ENCODE measurements at places on chromosomes 11 and 22.
A peak's percentile ranks its signal among the peaks of the same experiment; 100 is the strongest.

GRCh38 chr11:11899401-11899800 is 57.6 kb downstream of the USP47 start:
- DNase-seq = no peak

DNA sequence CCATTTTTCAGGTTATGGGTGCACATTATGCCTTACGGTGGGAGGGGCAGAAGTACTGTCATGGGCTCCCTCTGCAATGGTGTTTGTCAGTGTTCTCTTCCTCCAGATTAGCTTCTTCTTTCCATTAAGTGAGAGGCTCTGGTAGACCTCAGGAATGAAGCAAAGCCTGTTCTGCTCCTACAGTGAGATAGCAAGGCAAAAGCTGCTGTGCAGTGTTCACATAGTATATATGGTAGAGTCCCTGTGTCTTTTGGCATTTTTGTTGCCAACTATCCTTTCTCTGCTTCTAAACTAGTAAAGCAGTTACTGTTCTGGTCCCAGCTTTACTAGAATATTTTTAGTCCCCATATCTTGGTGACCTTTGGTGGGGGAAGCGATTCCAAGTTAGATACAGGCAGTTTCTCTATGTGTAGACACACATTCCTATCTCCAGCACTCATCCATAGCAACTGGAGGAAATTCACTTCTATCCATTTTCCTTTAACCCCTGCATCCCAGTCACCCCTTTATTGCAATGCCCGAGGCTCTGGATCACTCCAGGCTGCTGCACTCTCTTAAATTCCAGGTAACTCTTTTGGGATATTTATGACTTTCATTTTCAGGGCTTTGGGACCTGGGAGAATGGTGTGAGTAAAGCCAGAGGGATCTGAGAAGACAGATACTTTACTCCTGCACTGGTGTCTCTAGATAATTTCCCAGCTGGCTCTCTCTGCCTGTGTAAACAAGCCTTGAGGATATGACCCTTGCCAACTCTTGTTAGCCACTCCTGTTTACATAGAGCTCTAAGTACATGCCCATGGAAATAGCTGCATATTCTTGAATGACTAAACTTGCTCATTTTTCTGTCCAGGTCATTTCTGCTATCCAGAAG is 3.9 kb upstream of the TRIM34 start:
- DNase-seq = no peak

GRCh38 chr11:123407130-123407995 is 22.7 kb upstream of the GRAMD1B start:
- no peak for DNase-seq

DNA sequence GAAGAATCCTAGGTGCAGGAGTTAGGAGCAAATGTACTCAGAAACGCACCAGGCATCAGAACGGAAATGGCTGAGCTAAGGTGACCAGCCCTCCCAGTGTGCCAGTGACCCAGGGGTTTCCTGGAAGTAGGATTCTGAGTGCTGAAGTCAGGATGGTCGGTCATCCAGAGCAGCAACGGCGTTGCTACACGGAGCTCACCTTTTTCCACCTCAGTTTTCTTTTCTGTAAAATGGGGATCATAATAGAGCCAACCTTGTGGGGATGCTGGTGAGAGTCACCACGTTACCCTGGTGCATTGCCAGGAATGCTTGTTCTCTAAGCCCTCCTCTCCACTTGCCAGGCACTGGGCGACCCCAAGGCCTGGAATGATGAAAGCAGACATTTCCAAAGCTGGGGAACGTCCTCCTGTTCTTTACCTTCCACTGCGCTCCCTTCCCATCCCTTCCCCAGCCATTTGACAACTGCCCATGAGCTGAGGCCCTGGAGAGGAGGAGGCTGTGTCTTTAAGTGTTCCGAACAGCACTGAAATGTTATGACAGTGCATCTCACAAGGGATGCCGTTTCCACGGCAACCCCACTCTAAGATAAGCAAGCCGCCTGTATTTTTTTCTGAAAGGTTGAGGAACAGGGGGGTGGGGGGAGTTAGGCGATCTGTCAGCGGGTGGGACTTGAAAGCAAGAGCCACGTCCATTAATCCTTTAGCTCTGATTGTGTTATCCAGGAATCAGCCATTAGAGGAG is 66.8 kb downstream of the TSPAN18 start:
- DNase-seq = no peak

DNA sequence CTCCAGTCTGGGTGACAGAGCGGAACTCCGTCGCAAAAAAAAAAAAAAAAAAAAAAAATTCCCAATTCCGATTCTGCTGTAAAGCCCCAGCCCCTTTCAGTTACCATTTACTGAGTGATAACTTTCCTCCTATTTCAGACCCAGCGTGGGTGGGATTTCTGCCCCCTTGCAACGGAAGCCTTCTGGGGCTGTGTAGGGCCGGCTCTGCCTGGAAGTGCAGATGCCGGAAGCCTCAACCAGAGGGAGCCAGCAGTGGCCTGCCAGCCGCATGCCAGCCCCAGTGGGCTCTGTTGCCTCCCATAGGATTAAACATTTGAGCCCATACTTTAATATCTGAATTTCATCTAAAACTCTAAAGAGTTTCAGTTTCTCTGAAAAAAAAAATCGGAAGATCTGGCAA is 60.0 kb upstream of the NUP50 start:
- DNase-seq = no peak

GRCh38 chr11:65215441-65216076 is 33.8 kb downstream of the CAPN1 start:
- no peak for DNase-seq

- DNase-seq = no peak
Measured at GRCh38 chr22:42608823-42609361, 5.8 kb downstream of the POLDIP3 start.

DNA sequence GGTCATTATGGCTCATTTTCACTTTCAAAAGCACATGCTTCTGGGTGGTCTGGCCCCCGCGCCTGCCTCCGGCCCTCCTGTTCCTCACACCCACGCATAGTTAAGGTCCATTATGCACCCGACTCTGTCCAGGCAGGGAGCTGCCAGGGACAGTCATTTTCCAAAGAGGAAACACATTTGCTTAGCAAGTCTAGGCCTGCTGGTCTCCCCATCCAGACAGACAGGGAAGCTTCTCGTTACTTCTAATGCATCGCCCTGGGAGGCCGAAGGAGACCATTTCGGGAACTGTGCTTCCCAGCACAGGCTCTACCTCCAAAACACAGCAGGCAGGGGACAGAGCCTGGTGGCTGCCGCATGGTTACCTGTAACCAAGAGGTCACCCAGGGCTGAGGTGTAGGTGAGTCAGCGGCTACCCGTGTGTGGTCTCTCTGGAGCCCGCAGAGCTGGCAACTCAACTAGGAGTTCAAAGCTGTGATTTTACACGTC is 87.1 kb upstream of the SHANK2 start:
- no peak for DNase-seq

GRCh38 chr22:44309137-44309536 is 3.6 kb downstream of the SHISAL1 start:
- no peak for DNase-seq

GRCh38 chr11:64461081-64461480 is 102.1 kb downstream of the RPS6KA4 start:
- no peak for DNase-seq

DNA sequence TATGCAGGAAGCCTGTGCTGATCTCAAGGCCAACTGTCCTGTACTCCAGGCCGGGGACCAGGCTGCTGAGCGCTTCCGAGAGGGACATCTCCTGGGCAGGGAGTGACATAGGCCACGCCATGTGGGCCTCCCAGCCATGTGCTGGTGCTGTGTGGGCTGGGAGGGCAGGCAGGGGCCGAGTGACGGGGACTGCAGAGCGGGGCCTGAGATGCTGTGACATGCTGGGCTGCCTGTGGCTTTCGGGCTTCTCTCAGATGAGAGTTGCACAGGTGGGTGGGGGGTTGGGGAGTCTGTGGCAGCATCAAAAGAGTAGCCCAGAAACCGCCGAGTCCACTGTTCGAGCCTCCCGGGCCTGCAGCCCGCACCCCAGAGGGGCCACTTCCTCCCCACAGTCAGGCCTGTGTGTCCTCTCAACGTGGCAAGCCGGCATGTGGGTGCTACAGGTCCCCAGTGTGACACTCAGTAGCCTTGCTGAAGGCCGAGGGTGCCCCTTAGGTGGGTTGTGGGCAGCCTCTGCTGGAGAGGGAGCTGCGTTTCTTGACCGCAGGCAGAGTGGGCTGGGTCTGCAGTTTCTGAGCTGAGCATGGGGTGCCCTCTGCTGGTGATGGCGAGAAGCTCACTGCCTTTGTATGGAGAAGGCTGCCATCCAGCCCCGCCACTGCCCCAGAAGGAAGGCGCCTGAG is 101.2 kb downstream of the BCR start:
- peak; percentile 91 for DNase-seq

GRCh38 chr11:79536155-79536917 is 95.5 kb upstream of the TENM4 start:
- no peak for DNase-seq

- DNase-seq = peak; percentile 5
Measured at GRCh38 chr11:93591247-93591898, 48.2 kb upstream of the SMCO4 start.

DNA sequence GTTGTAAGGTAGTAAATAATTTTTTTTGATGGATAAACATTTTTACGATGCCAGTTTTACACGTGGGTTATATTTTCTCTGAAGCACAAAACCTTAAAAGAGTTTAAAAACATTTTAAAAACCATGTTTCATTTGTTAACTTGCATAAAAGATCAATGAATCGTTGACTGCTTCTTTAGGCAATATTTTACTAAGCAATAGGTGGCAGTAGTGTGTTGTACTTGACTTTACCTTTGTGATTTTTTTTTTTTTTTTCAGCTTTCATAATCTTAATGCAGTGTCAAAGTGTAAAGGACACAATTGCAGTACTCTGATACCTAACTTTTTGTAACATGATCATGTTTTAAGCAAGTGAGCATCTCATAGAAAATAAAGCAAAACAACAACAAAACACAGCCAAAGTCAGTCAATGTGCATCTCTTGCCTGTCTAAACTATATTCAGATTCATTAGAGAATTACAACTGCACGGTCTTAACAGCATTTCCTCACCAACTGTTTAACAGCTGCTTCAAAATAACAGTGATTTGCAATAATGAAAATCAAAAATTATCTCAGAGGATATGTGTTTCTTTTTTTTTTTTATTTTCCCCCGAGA is 27.7 kb downstream of the DNAJC24 start:
- DNase-seq = peak; percentile 17

DNA sequence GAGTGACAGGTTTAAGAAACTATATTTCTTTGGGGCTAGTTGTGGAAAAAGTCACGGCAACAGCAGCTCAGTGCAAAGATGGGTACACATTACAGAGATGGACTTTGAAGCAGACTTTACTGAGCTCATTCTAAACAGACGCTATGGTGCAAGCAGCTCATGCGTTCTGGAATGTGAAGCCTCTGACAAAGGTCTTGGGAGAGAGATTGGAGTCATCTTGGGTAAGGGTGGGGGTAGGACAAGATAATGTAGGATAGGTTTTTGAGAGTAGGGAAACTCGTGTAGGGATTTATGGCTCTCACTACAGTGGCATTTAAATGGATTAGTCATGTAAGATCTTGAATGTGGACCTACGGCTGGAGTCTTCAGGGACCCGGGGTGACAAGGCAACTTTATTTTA is 36.2 kb upstream of the CLMP start:
- DNase-seq = no peak

DNA sequence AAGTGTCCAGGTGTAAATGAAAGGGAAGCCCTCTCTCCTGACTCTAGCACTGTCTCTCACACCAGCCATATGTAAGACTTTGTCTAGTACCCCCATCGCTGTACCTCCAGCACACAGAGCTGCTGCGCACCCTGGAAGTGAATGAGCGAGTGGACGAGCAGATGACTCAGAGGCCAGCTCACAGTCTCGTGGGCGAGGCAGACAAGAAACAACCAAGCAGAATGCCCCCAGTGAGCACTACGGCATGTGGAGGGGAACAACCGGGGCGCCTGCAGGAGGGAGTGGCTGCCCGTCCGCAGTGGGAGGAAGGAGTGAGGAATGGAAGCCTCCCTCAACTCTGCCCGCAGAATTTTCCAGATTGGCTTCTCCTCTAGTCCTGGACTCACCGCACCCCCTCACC is 46.4 kb downstream of the MCM5 start:
- no peak for DNase-seq

DNA sequence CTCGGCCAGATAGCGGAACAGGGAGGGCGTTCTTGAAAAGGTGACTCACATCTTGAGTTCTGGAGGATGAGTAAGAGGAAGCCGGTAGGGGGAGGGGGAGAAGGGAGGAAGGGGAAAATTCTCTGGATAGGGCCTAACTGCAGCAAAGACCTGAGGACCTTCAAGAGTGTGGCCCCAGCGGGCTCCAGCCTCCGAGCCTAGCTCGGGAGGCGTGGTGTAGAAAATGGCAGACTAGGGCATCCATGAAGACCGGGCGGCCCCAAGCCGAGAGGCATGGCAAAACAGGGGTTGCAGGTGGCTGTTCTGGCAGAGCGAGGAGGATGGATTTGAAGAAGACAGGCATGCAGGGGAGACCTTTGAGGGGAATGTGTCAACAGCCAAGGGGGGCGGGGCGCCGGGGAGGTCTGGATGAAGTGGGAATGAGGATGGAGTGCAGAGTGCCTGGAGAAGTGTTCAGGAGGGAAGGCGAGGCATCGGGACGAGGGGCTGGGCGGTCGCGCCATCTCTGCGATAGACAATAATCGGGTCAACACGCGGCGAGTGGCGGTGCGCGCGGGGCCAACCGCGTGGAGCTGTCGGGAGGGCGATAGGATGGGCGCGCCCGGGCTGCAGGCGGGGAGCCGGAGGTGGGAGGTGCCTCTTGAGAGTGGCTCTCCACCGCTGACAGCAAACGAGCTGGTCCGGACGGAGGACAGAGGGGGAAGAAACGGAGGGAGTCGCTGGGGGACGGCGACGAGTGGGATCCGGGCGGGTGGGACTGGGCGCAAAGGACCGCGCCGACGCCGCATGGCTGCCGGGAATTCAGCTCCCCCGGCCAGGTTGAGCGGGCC is 40.0 kb upstream of the CREB3L1 start:
- peak; percentile 75 for DNase-seq

DNA sequence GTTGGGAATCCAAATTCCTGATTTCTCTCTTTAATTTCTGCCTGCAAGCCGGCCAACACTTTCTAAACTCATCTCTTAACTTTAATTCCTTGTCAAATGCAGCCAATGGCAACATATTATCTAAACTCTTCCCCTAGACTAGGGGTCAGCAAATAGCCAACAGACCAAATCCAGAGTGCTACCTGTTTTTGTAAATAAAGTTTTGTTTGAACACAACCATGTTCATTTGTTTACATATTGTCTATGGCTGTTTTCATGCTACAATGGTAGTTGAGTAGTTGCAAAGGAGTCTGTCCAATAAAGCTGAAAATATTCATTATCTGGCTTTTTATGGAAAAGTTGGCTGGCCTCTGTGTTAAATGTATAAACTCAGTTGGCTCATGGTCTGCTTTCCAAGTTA is 37.2 kb upstream of the RASSF10 start:
- no peak for DNase-seq

GRCh38 chr11:34899633-34900016 is 16.6 kb downstream of the APIP start:
- DNase-seq = no peak

DNA sequence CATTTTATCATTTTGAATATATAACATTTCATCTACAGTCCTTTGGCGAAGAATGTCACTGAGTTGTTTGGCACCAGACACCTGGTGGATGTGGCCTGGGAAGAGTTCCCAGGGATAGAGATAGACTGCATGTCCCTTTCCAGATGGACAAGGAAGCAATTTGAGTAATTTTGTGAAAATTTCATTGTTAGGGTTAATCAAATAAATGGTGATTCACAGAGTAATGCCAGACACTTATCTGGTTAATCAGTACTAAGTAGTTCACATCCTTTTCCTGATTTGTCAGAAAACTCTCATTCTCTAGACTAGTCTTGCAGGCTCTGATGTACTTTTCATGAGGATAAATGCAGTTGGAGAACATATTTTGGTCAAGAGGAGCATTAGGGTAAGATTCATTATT is 41.6 kb downstream of the NAALAD2 start:
- no peak for DNase-seq

- DNase-seq = no peak
Measured at GRCh38 chr11:117792241-117792640, 4.8 kb downstream of the DSCAML1 start.
